ENCODE measurements at places on chromosomes 6 and 20.

- DNase-seq = no peak
These were observed 13.3 kb upstream of the CRYBG1 start for GRCh38 chr6:106347219-106347618.

DNA sequence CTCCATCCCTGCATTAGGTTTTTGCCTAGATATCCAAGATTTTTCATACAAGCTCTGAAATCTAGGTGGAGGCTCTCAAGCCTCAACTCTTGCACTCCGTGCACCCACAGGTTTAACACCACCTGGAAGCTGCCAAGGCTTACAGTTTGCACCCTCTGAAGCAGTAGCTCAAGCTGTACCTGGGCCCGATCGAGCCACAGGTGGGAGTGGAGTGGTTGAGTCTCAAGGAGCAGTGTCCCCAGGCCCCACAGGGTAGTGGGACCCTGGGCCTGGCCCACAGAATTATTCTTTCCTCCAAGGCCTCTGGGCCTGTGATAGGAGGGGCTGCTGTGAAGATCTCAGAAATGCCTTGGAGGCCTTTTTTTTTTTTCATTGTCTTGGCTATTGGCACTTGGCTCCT lies 973.5 kb upstream of the MAP3K7 start:
- no peak for DNase-seq

GRCh38 chr6:152150196-152150595 lies 342.7 kb downstream of the ESR1 start:
- DNase-seq = no peak

DNA sequence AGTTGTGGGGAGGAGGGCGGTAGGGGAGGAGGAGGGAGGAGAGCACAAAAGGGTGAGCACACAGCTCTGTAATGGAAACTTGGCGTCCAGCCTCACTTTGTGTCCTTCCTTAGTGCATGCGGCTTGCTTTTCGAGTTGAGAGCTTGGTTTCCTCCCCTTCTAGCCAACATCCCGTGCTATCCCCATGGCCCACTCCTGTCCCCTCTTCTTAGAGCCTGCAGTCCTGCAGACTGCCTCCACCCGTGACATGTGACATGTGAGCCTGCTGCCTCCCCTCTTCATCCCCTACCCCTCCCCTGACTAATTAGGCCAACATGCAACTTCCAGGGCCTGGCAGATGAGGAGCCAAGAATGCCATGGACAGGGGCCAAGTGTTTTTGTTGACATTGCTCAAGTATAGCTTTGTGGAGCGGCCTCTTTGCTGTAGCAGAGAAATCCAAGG lies 63.2 kb downstream of the SLC24A3 start:
- no peak for DNase-seq

DNA sequence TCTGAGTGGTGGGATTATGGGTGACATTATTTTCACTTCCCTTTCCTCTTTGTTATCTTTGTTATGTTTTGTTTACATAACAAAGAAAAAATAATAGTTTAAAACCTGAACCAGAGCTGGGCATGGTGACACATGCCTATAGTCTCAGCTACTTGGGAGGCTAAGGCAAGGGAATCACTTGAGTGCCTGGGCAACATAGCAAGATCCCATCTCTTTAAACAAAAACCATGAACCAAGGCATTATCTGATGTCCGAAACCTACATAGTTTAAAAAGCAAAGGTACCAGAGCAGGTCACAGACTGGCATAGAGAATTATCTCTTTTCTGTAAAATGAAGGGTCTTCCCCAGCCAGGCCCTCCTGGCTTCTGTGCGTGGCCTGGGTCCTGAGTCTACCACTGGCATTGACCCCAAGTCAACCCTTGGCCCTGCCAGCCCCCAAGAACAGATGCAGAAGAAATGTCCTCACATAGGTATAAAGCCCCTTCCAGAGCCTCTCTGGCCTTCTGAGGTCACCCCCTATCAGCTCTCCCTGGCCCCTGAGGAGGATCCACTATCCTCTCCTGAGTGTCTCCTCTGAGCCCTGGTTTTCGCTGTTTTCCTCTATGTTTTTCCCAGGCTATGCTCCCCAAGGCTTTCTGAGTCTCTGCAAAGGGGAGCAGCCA lies 81.3 kb downstream of the TRERF1 start:
- no peak for DNase-seq

GRCh38 chr6:159172091-159172491 lies 2.9 kb downstream of the FNDC1 start:
- DNase-seq = no peak

DNA sequence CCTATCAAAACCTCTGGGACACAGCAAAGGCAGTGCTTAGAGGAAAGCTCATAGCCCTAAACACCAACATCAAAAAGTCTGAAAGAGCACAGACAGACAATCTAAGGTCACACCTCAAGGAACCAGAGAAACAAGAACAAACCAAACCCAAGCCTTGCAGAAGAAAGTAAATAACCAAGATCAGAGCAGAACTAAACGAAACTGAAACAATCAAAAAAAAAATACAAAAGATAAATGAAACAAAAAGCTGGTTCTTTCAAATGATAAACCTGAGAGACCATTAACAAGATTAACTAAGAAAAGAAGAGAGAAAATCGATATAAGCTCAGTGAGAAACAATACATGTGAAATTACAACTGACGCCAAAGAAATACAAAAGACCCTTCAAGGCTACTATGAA lies 34.8 kb upstream of the RUNX2 start:
- no peak for DNase-seq

DNA sequence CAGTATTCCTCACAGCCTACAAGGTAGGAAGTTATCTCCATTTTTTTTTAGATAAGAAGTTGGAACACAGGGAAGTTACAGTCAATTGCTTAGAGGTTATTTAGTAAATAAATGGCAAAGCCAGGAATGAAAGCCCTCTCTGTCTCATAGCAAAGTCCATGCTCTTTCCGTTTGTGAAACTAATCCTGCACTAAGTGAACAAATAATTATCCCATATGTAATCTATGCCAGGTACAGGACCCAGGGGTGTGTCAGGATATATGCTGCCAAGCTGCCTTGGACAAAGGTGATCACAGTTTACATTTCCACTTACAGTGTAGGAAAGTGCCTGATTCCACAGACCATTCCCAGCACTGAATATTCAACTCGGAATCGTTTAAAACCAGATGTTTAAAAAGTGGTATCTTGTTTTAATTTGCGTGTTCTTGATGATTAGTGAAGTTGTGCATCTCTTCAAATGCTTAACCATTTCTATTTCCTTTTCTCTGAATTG lies 13.6 kb upstream of the GMDS start:
- DNase-seq = no peak

GRCh38 chr20:24742989-24743388 lies 206.1 kb upstream of the CST7 start:
- no peak for DNase-seq

- DNase-seq = no peak
These were observed 255.0 kb downstream of the DLL1 start for GRCh38 chr6:170035901-170036304.
